ENCODE measurements at places on chromosomes 11 and 22.

- no peak for DNase-seq
Observed at GRCh38 chr11:64078284-64078683, 42.6 kb downstream of the FLRT1 start.

- no peak for DNase-seq
Observed at GRCh38 chr11:64245401-64245796, 1.3 kb downstream of the PPP1R14B start.

GRCh38 chr11:78740199-78741071 is 165.8 kb upstream of the NARS2 start:
- no peak for DNase-seq

- no peak for DNase-seq
Observed at GRCh38 chr11:72618803-72619202, 55.4 kb downstream of the PDE2A start.

- no peak for DNase-seq
Observed at GRCh38 chr11:17252704-17253103, 23.8 kb upstream of the NUCB2 start.

- DNase-seq: no peak
Observed at GRCh38 chr22:42724062-42724461, 3.4 kb upstream of the A4GALT start.

DNA sequence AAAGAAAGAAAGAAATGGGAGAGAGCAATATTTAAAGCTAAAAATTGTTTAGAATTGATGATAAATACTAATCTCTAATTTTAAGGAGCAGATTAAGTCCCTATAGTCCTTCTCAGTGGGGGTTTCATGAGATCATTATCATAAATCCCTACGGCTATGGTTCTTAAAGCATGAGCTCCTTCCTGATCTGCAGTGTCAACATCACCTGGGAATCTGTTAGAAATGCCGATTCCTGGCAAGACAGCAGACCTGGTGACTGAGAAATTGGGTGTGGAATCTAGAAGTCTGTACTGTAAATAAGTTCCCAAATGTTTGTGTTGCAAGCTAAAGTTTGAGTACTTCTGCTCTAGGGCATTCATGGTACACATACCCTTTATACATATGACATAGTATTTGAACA is 12.6 kb downstream of the HIKESHI start:
- no peak for DNase-seq

GRCh38 chr11:69931060-69931910 is 112.1 kb upstream of the FGF3 start:
- DNase-seq: no peak

- no peak for DNase-seq
Observed at GRCh38 chr11:75200051-75200450, 40.5 kb upstream of the TPBGL start.

- DNase-seq: no peak
Observed at GRCh38 chr22:45717789-45718188, 46.2 kb downstream of the ATXN10 start.

GRCh38 chr11:102251423-102251822 is 65.9 kb upstream of the BIRC3 start:
- DNase-seq: no peak

GRCh38 chr11:74559934-74560309 is 32.5 kb upstream of the POLD3 start:
- DNase-seq: no peak

DNA sequence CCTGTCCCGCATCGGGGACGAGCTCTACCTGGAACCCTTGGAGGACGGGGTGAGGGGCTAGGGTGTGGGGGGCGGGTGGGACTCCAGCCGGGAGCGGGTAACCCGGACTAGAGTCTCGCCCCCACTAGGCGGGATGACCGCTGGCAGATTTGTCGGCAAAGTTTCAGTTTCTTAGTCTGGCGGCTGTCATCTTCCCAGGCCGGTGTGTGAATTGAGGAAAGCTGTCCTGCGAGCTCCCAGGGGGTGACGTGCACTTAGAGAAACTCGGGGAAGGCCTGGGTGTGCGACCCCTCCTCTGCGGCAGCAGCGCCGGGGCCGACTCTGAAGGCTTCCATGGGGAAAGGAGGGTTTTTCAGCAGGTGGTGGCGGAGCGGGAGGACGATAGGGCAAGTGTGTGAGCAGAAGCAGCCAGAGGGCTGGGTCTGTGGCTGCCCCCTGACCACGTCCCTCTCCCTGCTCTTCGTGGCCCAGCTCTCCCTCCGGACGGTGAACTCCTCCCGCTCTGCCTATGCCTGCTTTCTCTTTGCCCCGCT is 463 bp downstream of the RAD9A start:
- no peak for DNase-seq

DNA sequence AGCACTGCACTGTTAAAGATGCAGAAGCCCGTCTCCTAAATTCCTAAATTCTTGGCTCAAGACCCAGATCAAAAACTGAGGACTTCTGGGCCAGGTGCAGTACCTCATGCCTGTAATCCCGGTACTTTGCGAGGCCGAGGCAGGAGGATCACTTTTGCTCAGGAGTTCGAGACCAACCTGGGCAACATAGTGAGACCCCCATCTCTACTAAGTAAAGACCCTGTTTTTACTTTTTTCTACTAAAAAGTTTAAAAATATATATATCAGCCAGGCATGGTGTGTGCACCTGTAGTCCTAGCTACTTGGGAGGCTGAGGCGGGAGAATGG is 29.7 kb downstream of the PDGFB start:
- no peak for DNase-seq

DNA sequence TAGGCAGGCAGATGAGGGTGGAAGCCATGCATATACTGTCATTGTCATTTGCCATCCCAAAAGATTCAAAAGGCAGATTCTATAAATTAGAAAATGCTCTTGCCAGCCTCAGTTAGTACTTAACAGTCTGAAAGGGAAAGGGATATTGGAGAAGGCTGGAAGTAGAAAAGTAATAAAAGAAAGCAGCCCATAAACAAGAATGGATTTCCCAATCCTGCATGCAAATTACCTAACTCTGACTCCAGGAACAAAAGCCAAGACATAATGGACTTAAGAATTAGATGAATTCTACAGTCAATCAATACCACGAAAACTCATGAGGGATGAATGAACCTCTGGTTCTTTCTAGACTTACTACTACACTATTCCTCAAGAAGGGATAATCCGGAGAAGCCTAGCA is 5.9 kb downstream of the PAK1 start:
- no peak for DNase-seq

GRCh38 chr11:92558323-92558722 is 333.7 kb downstream of the FAT3 start:
- no peak for DNase-seq

DNA sequence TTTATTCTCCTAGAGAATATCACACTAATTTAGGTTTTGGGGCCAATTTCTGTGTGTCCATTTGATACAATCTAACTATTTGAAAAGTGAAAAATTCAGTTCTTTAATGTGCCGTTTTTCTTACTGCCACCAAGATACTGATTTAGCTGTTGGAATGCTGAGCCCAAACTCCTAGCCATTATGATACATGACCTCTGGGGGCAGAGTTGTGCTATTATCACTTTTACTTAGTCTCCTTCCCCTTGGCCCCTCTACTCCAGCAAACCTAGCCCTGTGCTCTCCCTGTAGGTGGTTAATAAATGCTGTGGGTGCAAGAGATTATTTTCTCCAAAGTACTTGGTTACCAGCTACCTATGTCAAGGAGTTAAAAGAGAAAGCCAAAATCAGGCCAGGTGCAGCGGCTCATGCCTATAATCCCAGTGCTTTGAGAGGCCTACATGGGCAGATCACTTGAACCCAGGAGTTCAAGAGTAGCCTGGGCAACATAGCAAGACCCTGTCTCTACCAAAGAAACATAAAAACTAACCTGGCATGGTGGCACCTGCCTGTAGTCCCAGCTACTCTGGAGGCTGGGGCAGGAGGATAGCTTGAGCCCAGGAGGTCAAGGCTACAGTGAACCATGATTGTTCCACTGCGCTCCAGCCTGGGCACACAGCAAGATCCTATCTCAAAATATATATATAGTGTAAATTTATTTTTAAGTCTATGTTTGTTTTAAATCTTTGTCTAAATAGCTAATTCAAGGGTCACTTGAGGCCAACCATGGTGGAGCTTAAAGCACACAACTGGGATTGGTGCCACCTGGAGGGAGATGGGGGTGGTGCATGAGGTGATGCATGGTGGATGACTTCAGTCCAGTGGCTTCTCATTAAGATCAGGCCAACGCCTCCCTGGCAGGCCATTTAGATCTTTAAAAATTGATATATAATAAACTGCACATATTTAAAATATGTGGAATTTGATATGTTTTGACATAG is 193.2 kb upstream of the PLET1 start:
- DNase-seq: no peak

- no peak for DNase-seq
Observed at GRCh38 chr11:23866641-23867040, 630.2 kb upstream of the LUZP2 start.

GRCh38 chr22:32311551-32312071 is 46.1 kb upstream of the RFPL3 start:
- no peak for DNase-seq

GRCh38 chr22:47687346-47687655 is 924.9 kb downstream of the TBC1D22A start:
- no peak for DNase-seq

- peak; percentile 4 for DNase-seq
Observed at GRCh38 chr11:105609832-105610781, at the start of gene GRIA4. Gene GRIA4 (plus strand): TSS chr11:105610073. CDS start chr11:105610998, 925 bp downstream.

DNA sequence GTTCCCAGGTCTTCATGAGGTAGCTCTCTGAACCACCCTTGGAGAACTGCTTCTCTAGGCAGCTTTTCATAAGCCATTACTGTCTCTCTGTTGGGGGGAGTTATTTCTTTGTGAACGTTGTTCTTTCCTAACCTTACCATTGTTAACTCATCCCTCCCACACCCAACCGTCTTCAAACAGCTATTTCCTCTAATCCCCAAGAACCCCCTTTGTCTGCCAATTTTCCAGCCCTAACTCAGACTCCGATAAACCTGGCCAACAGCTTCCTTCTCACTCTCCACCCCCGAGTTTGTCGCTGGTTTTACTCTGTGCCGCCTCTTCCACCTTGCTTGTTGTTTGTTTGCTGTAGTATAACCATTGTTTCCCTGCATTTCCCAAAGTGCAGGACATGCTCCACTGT is 131.5 kb downstream of the CCDC34 start:
- DNase-seq: no peak

DNA sequence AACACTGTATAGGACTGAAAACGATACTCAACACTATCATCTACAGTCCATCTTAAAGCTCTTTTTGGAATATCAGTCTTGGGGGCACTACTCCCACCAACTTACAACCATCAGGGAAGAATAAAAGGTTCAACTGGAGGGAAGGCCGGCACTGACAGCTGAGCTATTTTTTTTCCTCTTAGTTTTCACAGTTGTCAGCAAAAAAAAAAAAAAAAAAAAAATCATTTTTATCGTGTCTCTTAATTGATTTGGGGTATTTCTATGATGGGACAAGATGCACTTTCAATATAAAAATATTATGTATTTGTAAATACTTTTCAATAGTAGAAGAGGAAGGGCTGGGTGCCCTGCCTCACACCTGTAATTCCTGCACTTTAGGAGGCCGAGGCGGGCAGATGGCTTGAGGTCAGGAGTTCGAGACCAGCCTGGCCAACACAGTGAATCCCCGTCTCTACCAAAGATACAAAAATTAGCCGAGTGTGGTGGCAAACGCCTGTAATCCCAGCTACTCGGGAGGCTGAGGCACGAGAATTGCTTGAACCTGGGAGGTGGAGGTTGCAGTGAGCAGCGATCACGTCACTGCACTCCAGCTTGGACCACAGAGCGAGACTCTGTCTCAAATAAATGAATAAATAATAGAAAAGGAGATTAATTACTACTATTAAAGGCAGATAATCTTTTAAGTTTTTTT is 1.5 kb downstream of the KIF18A start:
- DNase-seq: no peak

GRCh38 chr11:77029829-77030228 is 4.4 kb upstream of the B3GNT6 start:
- DNase-seq: no peak

- no peak for DNase-seq
Observed at GRCh38 chr22:30857791-30858190, 110.8 kb downstream of the MORC2 start.

DNA sequence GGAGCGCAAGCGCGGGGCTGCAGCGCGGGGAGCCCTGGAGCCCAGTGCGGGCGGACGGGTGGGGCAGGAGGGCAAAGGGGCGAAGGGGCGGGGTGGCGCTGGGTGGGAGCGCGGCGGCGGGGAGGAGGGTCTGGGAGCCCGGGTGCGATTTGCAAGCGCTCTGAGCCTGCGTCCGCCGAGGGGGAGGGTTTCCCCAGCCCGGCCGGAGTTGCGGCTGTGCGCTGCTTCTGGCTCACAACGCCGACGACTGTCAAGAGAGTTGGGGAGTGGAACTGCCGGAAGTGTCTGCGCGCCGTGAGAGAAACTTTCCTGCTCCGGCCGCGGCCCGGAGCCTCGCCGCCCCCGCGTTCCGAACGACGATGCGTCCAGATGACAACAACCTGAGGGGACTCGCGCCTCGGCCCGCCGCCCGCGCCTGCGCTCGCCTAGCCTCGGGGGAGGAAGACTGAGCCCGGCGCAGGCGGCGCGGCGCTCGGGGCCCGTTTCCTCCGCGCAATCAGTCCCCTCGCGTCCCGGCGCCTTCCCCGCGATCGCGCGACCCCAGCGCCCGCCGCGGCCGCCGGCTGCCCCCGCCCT is at the start of gene ARHGAP42:
TSS of gene ARHGAP42 (plus strand) at position 235 of the 576 bp plus-strand sequence. CDS start 391 bp downstream, outside the sequence.
- DNase-seq: peak; percentile 4

- no peak for DNase-seq
Observed at GRCh38 chr22:32901925-32902324, 100.4 kb downstream of the TIMP3 start.

DNA sequence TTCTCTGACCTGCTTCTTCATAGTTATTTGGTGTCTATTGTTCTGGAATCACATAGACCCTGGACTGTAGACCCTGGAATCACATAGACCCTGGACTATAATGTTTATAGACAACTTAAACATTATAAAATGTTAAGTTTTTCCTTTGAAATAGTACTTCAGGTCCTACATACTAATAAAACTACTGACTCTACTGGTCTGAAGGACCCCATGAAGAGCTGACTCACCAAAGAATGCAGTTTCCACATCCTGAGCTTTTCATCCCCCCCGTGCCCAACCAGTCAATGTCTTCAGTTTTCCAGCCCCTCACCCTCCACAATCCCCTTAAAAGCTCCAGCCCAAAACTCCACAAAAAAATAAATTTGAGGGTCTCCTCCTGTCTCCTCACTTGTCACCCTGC is 6.6 kb upstream of the PLEKHA7 start:
- DNase-seq: no peak

- peak; percentile 53 for DNase-seq
Observed at GRCh38 chr11:30346068-30346688, 23.3 kb downstream of the ARL14EP start.

GRCh38 chr11:124875401-124875800 is 10.2 kb downstream of the ROBO3 start:
- DNase-seq: no peak

GRCh38 chr11:85042361-85042760 is 584.8 kb downstream of the DLG2 start:
- no peak for DNase-seq

- no peak for DNase-seq
Observed at GRCh38 chr22:31150615-31151014, 9.4 kb upstream of the RNF185 start.

Measured in CD14-positive monocyte (primary cell).